ENCODE measurements at places on chromosomes 11 and 22.

- no peak for DNase-seq
These were observed 902.4 kb upstream of the RAG2 start for GRCh38 chr11:37500425-37500824.

GRCh38 chr22:48724899-48725298, 1102.8 kb downstream of the BRD1 start:
- no peak for DNase-seq

DNA sequence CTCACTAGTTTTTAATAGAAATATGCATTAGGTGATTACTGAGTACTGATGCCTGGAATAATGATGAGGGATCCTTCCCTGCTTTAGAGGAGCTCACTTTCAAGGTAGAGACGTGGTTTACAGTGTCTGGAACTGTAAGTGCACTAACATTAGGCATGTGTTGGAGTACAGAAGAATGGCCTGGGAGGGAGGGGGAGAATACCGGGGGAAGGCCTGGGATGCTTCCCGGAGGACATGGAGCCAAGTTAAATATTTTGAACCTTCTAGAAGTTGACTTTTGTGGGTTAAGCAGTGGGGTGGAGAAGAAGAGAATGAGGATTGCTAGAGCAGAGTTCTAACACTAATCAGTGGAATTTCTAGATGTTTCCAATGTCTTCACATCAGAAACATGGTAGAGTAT, 261.6 kb downstream of the NELL1 start:
- DNase-seq = no peak

DNA sequence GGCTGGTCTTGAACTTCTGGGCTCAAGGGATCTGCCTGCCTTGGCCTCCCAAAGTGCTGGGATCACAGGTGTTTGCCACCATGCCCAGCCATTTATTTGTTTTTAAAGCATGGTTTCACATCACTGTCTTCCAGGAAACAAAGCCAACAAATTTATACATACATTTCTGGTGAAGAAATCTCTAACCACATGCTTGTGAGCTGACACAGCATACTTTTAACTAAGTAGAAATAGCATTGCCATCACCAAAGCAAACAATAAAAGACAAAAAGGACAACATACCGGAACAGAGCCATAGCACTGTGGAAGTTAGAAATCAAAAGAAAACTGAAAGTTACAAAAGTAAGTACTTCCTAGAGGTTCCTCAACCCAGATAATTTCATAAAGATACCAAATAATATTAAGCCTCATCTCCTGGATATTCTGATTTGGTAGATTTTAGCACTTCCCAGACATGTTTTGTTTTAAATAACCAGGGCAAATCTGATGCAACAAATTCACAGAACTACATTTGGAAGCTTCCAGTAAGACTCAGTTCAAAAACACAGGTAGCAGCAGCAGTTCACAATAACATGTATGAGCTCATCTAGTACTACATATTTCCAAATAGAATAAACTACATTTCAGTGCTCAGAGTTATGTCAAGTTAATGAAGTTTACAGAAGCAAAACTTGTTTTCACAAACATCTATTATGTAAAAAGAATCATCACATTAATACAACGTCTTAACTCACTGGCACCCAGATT, 70.6 kb downstream of the RRAS2 start:
- DNase-seq = no peak

GRCh38 chr11:128361451-128362020, 225.8 kb downstream of the ETS1 start:
- no peak for DNase-seq

GRCh38 chr22:45968003-45968650, 8.8 kb downstream of the WNT7B start:
- DNase-seq = no peak

DNA sequence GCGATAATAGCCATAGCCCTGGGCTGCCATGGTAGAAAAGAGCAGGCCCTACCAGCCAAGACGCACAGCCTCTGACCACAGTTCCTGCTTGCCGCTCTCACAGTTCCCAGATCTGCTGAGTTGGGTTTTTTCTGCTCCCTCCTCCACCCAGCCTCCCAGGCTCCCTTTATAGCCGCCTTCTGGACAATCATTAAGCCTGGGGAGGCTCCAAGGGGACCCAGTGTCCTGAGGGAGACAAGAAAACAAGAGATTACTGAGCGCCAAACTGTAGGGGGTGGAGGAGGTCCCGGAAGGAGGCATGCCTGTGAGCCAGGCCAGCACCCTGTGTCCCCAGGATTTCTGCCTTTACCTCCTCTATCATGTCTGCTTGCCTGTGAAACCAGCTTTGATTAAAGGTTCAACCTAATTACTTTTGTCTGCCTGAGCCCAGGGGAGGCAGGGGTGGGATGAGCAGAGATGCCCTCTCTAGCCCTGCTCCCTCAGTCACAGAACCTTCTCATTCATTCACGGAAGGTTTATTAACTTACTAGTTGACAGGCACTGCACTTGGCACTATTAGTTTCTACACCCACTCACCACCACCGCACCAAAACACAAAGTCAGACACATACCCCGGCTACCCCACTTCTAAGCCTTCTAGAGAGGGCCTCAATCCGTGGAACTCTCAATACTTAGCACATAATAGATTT, 1.2 kb downstream of the SLC37A4 start:
- DNase-seq = no peak

DNA sequence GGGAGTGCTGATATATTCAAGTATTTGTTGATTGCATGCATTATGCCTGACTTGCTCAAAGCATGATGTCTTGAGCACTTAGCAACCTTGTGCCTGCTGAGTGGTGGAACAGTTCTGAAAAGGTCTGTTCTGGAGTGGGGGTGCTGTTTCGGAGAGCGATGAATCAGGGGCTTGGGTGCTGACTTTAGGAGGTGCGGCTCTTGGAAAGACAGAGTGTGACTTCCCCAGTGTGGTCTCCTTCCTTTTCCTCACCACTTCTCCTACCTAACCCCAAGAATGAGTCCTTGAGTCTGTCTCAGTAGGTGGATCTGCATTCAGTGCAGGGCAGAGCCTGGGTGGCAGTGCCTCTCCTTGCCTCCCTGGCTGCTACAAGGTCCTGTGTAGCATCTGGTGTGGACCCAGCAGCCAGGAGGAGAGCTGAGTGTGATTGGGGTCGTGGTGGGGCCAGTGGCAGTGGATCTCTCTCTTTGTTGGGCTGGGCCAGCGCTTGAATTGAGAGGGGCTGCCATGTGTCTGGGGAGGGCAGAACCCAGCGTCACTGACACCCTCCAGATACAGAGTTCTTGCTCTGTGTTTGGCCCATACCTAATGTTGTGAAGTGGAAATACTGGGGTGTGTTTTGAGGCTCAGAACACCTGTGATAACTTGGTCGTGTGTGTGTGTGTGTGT, 35.9 kb downstream of the ST3GAL4 start:
- DNase-seq = no peak

DNA sequence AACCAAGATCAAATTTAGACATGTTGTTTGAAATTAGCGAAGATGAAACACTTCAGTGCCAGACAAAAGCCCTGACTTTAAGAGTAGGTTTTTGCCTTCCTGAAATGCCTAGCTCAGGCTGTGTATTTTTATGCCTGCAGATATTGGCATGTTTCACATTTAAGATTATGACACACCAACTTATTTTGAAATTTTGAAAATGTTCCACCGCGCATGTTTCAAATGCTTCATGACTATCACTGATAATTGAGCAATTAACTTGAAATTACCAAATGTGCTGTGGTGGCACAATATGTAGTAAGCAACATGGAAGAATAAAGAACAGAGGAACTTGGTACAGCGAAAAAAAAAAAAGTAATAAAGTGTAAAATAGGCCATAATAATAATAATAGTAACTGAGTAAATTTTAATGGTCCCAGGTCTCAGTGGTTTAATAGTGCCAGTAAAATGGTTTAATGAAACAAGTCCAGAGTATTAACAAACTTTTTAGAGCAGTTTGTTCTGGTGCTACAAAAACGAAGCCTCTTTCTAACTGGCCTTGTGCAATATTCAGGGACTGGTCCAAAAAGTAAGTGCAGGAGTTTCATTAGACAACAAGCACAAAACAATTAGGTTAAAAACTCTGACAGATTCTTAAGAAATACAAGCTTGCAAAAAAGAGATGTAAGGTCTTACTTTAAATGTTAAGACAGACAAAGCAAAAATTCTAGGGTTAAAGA, 112.5 kb upstream of the SOX6 start:
- no peak for DNase-seq

DNA sequence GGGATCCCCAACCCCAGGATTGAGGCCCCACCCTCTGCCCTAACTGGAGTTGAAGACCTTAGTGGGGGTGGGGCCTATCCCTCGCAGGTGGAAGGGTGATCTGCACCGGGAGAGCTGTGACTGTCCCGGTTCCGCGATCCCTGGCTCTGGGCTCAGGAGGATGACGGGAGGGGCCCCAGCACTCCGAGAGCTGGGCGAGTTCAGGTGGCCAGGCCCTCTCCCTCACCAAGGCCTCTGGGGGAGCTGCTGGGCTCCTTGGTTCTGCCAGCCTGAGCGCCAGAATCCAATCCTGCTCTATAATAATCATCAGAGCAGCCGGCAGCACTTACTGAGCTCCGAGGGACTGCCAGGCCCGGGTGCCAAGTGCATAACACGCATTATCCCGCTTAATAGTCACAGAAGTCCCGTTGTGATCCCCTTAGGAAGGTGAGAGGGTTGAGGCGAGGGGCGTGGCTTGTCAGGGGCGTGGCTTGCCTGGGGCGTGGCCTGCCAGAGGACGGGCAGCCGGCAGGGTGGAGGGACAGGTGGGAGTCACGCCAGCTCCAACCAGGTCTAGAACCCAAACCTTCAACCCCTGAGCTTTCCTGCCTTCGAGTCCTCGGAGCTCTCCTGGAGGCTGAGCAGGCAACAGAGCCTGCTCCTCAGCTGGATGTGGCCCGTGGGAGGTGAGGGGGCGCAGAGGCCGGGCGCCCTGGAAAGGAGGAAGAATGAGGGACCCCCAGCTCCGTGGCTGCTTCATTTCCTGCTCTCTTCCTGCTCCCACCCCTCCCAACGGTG, 7.3 kb upstream of the SYT7 start:
- DNase-seq = no peak

- peak; percentile 45 for DNase-seq
These were observed 11.0 kb upstream of the SLC5A4 start for GRCh38 chr22:32265882-32266767.

DNA sequence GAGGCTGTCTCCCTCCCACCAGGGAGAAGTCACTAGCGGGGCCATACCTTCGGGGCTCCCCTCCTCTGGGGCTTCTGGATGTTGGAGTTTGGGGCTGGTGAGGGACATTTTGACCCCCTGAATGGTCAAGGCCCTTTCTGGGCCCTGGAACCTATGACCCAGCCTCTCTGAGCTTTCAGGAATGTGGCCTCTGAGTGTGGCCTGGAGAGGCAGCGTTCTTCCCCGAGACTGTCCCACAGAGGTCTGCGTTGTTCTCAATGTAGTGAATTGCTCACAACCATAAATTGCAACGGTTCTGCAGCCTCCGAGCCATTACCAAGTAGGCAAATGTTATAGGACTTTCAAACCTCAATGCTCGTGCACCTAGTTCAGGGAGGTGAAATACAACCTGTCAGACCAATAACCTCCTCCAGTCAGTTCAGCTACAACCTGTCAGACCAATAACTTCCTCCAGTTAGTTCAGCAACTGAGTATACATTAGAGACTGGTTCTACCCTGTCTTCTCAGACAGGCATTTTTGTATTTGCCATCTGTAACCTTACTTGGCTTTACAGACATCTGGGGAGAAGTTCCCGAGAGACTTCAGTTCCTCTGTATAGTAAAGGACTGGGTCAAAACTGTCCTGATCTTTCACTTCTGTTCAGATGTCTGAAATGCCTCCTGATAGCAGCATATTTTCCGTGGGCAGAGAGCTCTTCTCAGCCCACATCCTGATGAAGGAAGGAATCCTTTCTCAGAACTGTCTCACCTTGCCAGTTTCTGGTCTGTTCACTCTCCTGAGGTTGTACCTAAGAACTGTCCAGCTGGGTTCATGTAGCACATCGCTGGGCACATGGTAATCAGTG, 34.2 kb downstream of the MICAL2 start:
- no peak for DNase-seq

DNA sequence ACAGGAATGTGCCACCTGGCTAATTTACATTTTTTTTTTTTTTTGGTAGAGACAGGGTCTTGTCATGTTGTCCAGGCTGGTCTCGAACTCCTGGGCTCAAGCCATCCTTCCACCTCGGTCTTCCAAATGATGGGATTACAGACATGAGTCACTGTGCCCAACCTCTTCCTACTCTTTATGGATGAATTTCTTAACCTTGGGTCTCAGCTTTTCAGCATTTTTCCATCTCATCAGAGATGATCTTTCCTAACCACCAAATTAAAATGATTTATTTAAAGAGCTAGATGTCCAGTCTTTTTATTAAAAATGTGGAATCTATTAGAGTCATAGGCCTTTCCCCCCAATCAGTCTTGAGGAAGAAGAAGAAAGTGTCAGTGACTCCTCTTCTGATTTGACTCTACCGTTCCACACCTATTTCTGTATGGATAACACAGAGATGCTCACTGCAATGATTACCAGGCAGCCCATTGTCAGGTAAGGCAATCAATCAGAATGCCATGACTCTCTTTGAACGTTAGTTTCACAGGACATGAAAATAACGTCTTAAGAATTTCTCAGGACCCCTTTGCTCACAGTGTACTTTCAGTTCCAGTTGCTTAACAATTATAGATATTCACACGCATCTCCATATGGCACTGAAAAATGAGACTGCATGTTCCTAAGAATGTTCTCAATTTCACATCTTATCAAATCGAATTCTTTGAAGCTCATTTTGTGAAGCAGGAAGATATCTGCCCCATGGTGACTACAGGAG, 51.0 kb downstream of the MIAT start:
- no peak for DNase-seq

DNA sequence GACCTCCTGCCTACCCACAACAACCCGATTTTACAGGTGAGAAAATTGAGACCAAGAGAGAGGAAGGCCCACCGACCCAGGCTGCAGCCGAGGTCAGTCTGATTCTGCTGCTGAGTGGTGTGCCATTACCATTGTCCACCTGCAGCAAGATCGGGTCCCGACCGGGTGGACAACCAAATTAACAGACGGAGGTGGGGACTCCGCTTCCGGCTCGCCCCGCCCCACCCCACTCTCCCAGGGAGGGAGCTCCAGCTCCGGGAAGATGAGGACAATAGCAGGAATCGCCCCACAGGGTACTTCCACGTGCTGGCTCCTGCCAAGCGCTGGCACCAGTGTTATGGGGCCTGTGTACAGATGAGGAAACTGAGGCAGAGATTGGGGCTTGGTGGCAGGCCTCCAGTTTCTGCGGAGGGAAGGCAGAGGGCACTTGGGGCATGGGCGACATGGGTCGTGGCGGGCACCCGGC, 425 bp upstream of the KDELR3 start:
- DNase-seq = no peak

GRCh38 chr22:42644422-42645340, 4.3 kb upstream of the ATP5MGL start:
- no peak for DNase-seq

- no peak for DNase-seq
These were observed 9.1 kb downstream of the APOL4 start for GRCh38 chr22:36192542-36192941.

GRCh38 chr11:131910523-131911387, 540.3 kb downstream of the NTM start:
- DNase-seq = no peak

Data from thoracic aorta (tissue), 2 donors.